ENCODE measurements at places on chromosomes 2 and 18. TPM values are rescaled to one million over a fixed set of nuclear protein-coding genes. Genes with fewer than 3 reads are reported as not detected.

- DNase-seq: no peak
These were observed 136.4 kb downstream of the ZNF407 start for GRCh38 chr18:74734013-74734444.

GRCh38 chr2:240205348-240205747, 64.9 kb upstream of the OTOS start:
- DNase-seq: no peak

DNA sequence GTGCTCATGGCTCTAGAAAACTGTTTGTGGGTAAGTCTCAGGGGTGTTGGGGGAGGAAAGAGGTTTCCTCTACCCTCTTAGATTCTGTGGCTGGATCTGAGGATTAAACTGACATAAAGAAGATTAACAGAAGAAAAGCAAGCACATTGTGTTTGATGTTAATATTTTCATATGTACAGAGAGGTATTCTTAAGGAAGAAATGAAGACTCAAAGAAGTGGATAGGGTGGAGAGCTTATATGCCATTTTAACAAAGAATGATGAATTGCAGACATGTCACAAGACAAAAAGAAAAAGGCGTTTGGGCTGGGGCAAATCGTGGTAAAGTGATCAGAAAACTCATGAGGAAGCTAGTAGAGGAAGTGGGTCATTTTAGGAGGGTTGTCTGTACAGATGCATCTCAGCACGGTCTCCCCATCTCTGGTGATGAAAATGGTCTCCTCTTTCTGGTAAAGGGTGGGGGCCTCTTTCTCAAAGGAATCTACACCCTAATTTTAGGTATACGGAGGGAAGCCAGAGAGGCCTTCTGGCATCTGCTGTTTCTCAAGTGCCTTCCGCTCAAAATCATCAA, 17.8 kb downstream of the FAM110C start:
- DNase-seq: no peak

- no peak for DNase-seq
These were observed 3.7 kb downstream of the FAM98A start for GRCh38 chr2:33595385-33595784.

- no peak for DNase-seq
These were observed 890.2 kb upstream of the VRK2 start for GRCh38 chr2:57156231-57156924.

DNA sequence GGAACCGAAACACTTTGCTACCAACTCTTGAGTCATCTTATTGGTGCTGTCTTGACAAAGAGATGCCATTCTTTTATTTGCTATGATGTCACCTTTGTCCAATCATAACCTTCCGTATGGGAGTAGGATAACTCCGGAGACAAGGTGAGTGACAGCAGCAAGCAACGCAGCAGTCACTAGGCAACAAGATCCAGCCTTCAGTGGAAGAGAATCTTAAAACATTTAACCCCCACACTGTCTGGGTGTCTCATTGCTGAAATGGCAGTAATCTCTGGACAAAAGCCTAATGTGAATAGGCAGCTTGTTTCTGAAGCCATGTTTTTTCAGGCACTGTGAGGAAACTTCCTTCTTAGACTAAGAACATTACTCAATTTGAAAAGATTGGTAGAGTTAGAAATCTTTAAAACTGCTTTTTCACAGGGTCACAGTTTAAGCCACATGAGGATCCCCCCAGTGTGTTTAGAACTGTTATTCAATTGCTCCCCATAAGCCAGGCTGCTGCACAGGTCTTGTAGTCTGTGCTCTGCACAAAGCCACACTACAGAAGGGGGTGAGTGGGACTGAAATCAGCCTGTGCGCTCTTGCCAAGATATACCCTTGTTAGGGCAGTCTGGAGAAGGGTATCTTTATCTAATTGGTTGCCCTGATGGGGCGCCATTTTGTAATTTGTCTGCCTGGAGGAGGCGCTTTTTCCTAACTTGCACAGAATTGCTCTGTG, 131.5 kb upstream of the STON1 start:
- no peak for DNase-seq

- DNase-seq: no peak
These were observed 462.6 kb downstream of the EPHA4 start for GRCh38 chr2:221109552-221109951.

DNA sequence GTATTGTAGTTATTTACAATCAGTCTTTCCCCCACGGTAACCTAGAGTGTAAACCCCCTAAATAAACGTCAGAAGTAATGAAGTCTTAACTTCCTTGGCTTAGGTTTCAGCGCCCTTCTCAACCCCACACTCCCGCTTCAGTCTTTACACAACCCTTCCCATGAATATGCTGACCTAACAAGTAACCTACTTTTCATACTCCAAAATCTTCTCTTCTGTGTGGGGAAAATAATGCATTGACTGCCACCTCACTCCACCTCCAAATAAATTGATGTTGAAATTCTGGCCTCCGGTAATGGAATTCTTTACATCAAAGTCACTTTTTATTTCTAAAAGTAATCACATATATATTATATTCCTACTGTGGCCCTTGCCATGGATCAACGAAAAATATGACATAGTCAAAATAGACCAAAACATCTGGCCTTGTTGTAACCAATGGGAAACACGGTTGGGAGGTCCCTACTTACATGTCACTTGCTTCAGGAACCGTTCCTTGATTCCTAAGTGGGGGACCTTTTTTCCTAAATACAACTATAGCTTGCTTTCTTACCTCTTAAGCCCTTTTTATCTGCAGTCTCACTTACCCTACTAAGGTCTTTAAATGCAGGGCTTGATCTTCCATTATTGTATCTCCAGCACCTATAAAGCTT, 961 bp downstream of the GEN1 start:
- DNase-seq: no peak

Gene DSC2
- total RNA-seq: 24.4 TPM

Gene SCN1A
- total RNA-seq: not detected

Gene CD28
- 0.27 TPM for total RNA-seq

Gene TRIM54
- total RNA-seq: not detected

Gene FIGN
- 1.8 TPM for total RNA-seq
